CD4-positive, CD25-positive, alpha-beta regulatory T cell (primary cell): ENCODE measurements at places on chromosomes 4 and X.

DNA sequence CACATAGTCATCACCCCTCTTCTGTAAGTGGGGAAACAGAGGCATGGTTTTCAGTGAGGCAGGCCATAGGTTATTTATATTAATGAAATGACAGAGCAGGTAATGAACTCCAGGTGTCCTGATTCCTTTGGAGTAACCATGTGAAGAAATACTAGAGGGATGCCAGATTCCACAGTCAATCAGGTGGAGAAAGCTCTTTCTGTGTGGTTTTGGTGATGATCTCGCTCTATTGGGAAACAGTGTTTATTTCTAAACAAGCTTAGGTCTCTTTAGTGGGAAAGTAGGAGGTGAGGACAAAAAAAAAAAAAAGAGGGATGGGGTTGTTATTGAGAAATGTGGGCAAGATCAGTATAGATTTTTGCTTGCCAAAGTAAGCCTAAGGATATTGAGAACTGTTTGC is 12.2 kb downstream of the DOCK11 start:
- no peak for DNase-seq

DNA sequence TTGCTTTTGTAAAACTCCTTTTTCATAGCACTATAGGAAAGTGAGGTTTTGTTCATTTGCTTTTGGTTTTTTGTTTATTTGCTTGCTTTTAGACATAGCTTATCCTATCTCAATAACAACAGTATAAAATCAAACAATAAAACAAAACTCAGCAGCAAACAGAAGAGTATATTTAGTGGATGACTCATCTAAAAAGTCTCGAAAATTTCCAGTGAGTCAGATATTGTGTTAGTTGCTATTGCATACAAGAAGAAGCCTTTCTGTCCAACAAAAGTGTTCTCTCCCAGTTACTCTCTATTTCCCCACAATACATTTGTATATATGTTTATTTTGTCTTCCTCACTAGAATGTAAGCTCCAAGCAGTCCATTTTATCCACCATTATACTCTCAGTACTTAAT is 36.0 kb upstream of the NPNT start:
- no peak for DNase-seq

- DNase-seq, result no peak
Observed at GRCh38 chrX:152897222-152898131, at the start of gene ZNF185. TSS of gene ZNF185 (plus strand) at chrX:152898067. CDS start at chrX:152914490, 16,423 bp downstream.

GRCh38 chr4:151785484-151786157 is 24.8 kb upstream of the GATB start:
- no peak for DNase-seq

- DNase-seq, result no peak
Observed at GRCh38 chrX:37802028-37802427, 22.2 kb downstream of the CYBB start.
